ENCODE measurements at places on chromosomes 4 and X.

DNA sequence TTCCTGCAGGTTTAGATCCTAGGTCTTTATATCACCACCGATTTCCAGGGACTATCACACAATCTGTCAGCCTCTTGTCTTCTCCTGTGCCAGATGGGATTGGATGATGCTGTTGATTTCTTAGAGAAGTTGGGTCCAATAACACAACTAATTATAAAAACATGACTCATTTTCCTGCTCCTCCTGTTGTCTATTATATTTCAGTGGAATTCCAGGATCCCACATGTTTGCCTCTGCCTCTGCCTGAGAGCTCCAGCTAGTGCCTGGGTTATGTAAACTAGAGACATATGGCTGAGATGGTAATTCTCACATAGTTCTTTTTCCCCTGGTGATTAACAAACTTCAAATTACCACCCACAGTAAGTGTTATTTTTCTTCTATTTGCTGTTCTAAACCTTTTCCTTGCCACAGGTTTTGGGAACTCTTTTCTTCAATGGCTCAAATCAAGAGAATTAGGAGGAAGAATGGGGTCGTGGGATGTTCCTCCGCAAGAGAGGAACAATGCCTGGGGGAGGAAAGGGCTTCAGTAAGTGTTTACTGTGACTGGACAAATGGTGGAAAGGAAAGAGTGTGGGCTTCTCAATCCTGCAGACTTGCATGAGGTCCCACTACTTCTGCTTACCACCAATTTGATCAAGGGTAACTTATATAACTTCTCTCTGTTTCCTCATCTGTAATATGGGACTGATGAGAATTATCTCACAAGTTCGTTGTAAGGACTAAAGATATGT lies 3.4 kb upstream of the HOPX start:
- DNase-seq: no peak

GRCh38 chrX:136867518-136867917 lies 13.0 kb downstream of the RBMX start:
- DNase-seq: no peak

- DNase-seq: no peak
Observed at GRCh38 chr4:155377276-155377675, 511 bp upstream of the MAP9 start.

- DNase-seq: no peak
Observed at GRCh38 chr4:125315576-125316400, 1.0 kb downstream of the FAT4 start.

- no peak for DNase-seq
Observed at GRCh38 chrX:112867570-112867969, 26.9 kb upstream of the AMOT start.

DNA sequence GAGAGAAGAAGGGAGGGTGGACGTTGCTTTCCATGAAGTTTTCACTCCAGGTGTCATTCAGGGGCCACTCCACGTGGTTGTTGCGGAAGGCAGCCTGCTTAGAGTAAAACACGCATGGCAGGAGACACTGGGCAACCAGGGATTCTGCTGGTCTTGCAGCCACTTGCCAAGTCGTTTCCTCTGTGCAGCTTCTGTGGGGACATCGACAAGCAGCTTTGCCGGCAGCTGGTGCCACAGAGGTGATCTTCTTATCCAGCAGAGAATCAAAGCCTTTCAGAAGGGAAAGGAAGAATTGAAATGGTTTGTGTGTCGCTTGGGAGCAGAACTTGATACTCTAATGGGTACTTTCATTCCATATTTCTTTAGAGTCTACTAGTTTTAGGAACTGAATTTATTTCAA lies 867.1 kb upstream of the TENM3 start:
- no peak for DNase-seq

DNA sequence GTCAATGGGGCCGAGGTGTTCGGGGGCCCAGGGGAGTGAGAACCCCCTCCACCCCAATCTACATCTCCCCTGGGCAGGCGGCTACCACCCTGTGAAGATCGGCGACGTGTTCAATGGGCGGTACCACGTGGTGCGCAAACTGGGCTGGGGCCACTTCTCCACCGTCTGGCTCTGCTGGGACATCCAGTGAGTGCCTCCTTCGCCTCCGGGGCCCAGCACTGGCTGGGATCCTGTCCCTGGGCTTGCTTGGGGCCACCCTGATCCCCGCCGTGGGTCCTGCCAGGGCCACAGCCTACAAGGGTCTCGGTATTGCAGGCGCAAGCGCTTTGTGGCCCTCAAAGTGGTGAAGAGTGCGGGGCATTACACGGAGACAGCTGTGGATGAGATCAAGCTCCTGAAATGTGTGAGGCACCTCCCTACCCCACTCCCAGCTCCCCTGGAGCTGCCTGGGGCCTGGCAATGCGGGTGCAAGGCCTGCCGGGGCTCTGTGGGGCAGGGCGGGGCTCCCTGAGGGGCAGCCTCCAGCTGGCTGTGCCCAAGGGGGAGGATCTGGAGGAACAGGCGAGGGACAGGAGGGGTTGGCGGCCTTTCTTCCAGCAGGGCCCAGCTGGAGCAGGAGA lies 697 bp downstream of the SRPK3 start:
- DNase-seq: no peak

DNA sequence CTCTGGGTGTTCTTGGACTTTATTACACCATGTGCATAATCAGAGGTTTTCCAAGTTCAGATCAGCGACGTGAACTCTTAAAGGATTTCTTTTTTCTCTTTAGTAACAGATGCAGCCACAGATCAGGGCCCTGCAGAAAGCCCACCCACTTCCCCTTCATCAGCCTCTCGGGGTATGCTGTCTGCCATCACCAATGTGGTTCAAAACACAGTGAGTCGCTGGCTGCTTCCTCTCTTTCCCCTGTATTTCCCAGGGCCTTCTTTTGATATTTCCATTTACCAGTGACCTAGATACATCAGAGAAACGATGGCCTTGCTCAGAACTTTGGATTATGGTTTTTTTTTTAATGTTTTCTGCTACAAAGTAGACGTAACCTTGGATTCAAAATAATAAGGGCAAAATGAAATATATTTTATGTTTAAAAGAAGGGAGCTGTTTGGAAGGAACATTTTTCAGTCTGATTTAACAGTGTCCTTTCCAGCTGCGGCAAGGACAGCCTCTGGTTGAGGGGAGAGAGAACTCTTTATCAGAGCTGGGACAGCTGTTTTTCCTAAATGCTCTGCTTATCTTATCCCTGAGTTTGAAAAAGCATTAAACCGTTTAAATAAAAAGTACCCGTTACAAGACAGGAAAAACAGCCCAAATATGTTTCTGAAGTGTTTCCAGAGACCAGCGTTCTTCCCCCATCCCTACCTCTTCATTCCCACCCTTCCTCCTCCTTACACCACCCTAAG lies 38.2 kb downstream of the FAM114A1 start:
- no peak for DNase-seq

Data from CD4-positive, alpha-beta T cell treated with Interleukin-4 for 4 hours (primary cell).